ENCODE measurements at places on chromosomes 5 and 9.

DNA sequence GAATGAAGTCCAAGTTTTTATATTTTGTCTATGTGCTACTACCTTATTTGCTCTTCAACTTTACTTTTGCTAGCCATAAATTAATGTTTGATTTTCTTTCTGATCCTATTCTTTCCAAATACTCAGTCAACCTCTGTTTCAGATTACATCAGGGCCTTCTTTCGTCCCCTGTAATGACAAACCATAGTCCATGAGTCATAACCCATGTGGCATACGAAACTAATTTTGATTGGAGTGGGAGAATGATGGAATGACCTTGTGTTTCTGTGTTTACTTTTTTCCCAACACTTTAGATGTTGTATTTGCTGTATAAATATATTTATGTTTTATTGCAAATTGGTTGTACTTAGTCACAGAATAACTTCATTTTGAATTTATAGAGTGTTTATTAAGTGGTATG lies 1043.1 kb downstream of the DTWD2 start:
- DNase-seq: no peak

GRCh38 chr5:31711363-31711762 lies 72.4 kb downstream of the PDZD2 start:
- no peak for DNase-seq

DNA sequence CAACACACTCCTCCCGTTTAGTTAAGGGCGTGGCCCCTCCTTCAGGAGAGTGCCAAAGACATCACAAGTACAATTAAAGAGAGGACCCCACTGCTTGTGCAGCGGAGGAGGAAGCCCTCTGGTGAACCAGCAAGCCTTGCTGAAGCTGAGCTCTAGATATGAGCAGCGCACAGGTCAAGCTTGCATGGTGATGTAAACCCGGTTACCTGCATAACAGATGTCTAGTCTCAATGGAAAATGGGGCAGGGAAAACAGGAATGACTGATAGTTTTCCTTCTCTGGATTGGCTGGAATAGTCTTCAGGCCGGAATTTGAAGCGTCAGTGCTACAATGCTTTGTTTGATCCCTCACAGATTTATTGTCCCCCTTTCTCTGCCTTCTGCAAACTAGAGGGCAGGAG lies 66.2 kb downstream of the MROH2B start:
- no peak for DNase-seq

DNA sequence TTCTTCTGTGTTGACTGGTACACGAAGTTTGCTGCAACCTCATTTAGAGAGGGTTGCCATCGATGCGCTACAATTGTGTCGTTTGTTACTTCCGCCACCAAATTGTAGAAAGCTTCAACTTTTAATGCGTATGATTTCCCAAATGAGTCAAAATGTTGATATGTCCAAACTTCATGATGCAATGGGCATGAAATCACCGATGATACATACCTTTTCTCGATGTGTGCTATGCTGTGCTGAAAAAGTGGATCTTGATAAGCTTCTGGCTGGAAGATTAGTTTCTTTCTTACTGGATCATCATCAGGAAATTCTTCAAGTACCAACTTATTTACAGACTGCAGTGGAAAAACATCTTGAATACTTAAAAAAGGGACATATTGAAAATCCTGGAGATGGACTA lies 65.7 kb downstream of the TMEM38B start:
- DNase-seq: no peak

DNA sequence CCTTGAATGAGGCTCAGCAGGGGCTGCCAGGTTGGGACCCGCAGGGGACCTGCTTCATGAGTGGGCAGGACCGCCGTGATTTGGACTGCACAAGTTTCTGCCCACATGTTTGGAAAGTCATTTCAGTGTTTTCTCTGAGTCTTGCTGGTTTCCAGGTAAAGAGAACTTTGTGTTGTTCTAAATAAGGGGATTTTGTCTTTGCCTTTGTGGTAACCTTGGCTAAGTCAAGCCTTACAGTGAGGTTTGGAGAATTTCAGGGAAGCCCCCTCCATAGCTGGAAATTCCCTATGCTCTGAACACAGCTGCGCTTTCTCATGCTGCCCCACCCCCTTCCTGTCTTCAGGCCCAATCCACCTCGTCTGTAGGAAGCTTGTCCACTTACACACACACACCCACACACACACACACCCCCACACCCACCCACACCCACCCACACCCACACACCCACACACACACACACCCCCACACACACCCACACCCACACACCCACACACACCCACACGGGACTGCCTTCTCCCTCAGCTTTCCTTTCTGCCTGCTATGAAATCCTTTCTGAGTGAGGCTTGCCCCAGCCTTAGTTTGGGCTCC lies 270.1 kb downstream of the HSPA4 start:
- no peak for DNase-seq

DNA sequence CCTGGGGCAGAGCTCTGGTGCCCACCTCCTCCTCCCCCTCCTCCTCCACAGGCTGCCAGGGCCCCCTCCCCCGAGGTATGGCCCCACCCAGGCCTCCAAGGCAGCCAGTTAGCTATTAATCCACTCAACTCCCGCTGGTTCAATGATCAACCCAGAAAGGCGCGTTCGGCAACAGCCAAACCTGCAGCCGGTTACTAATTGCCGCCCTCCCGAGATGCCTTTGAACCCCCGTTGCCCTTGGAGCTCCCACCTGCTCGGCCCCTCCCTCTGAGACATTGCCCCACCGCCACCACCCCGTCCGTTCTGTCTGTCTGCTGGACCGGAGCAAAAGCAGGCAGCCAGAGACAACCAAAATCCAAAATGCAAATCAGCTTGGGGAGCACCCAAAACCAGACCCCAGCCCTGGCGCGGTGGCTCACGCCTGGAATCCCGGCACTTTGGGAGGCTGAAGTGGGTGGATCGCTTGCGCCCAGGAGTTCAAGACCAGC lies 25.8 kb downstream of the NOTCH1 start:
- no peak for DNase-seq

DNA sequence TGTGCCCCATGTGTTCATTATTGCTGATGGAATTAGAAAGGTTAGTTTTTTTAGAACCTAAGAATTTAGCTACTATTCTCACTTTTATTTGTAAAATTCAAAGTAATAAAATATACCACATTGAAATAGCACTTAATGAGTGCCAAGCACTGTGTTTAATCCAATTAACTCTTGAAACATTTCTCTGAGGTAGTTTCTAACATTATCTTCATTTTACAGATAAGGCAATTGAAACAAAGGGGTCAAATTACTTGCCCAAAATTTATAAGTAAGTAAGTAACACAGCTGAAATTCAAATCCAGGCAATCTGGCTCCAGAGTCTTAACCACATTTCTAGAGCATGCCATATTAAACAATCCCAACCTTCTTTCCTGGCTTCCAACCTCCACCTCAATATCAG lies 84.2 kb downstream of the MLLT3 start:
- DNase-seq: no peak

DNA sequence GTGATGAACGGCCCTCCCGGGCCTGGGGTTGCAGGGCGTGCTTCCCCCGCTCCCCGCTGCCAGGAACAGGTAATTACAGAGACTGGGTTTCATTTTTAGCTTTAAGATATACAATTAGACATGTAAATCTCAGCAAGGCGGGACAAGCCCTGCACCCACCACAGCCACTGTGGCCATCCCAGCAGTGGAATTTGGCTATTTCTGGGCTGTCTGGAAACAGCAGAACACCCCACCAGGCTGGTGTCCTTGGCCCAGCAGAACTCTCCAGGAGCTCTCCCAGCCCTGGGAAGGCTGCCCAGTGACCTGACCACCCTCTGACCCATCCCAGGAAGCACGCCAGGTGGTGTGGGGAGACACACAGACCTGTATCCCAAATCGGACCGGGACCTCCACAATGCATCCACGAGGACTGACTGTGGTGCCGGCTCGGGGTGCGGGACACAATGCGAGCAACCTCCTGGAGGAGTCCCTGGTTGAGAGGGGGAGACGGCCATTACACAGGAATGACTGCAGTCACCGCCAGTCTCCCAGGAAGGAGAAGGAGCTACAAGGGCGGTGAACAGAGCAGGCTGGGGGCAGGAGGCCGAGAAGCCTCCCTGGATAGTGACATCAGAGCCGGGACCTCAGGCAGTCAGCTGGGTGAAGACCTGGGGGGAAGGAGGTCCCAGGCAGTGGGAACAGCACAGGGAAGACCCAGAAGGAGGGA lies 17.3 kb downstream of the EEIG1 start:
- DNase-seq: no peak

DNA sequence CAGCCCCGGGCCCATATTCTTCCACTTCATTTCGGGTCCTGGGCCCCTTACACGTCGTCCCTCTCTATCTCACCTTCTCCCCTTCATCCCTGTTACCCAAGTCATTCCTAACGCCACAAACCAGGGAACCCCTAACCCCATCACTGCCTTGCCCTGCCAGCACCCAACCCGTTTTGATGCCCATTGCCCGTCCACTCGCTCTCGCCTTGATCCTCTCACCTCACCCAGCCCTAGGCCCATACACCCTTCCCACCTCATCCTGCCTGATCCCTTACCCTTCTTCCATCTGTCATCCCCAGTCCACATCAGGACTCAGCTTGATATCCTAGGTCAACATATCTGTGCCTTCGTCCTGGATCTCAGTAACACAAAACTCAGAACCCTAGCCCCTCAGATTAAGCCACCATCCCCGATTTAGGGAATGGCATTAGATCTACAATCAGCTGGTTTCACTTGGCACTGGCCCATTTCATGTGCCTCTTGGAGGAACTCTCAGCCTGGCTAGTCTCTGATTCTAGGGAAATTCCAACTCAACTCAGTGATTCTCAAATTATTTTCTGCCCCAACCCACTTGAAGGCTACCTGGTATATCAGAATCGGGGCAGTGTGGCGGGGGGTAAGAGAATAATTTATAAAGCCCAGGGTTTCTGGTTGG lies 489 bp downstream of the CHMP5 start:
- no peak for DNase-seq

DNA sequence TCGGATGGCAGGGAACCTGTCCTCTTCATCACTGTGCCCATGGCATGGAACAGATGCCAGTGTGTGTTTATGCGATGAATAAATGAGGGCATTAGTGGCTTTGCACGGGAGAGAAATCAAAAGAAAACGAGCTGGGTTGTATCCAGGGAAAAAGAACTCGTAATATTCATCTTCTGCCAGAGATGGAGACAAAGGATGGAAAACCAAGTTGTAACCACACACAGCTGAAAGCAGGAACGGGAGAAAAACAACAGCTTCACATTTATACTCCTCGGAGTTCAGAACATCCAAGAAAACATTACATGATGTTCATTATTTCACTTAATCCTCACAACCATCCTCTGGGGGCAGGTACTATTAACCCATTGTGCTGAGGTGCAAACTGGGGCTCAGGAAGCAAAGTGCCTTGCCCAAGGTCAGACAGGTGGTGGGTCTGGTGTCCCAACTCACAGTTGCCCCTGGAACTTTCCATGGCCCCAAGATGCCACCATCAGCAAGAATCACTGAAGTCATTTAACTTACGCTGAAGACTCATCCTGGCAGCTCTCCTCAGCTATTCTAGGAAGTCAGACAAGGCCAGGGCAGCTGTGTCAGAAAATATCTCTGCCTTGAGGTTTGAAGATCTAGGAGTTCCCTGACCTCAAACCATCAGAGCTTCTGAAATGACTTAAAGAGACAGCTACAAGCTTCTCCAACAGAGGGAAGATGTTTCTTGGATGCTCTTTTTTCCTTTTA lies 250.4 kb downstream of the NSG2 start:
- DNase-seq: no peak

DNA sequence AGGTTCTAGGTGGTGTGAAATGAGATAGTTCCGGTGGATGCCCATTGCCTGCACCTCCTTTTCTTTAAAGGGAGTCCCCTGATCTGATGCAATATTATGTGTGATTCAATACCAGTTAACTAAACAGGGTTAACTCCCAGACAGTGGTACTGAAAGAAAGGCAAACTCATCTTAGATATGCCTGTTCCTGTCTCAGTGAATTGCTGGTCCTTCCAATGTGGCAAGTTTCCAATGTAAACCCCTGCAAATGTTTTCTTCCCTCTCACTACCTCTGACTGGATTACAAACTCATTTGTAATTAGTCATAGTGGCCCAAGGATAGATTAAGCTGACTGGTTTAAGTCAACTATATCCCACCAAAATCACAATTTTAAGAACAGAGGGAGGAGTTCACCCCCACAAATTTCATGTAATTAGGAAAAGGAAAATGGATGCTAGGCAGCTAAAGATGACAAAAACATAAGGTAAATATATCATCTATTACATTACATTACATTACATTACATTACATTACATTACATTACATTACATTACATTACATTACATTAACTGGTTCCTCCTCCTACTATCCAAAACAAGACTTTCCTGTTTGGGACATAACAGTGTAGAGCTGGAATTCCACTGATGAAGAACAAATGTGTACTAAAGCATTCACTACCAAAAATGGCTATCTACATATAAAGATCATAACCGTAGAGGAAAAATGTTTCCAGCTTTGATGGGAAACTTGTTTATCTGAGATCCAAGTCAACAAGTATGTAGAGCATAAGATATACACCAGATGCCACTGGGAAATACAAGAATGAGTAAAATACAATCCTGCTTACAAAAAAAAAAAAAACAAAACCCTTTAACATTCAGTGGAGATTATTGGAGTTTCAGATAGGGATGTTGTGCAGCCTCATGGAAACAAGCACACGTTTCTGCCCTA lies 121.5 kb upstream of the SNX2 start:
- DNase-seq: no peak

GRCh38 chr9:114112325-114112724 lies 13.2 kb upstream of the KIF12 start:
- DNase-seq: no peak

DNA sequence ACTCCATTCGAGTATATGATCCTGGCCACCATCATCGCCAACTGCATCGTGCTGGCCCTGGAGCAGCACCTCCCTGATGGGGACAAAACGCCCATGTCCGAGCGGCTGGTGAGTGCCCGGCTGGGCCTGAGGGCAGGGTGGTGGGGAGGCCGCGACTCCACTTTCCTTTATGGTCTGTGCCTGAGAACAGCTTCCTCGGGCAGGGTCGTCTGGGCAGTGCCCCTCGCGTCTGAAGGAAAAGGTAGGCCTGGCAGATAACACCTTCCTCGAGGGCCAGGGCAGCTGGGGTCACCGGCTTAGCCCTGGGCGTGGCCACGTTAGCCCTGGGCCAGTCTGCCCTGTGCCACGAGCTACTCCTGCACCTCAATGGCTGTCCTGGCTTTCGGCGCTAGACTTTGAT lies 1.5 kb downstream of the CACNA1B start:
- DNase-seq: no peak

DNA sequence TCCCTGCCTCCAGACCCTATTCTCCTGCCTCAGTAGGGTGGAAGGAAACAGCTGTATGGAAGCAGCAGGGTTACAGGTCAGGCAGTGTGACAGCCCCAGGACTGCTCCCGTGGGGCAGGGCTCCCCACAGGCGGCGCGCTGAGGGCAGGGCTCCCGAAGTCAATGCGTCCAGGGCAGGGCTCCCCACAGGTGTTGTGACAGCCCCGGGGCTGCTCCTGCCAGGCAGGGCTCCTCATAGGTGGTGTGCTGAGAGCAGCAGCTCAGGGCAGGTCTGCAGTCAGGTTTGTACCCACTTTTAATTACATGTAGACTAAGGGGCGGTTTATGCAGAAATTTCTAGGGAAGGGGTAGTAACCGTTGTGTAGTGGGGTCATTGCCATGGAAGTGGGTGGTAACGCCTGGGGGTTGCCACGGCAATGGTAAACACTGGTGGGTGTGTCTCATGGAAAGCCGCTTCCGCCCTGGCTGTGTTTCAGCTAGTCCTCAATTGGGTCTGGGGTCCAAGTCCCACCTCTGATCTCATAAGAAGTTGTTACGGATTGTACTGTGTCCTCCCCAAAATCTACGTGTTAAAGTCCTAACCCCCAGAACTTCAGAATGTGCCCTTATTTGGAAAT lies 16.7 kb upstream of the TERT start:
- no peak for DNase-seq
